ENCODE measurements at places on chromosomes 4 and X. TPM values are rescaled to one million over a fixed set of nuclear protein-coding genes. Genes with fewer than 3 reads are reported as not detected.

DNA sequence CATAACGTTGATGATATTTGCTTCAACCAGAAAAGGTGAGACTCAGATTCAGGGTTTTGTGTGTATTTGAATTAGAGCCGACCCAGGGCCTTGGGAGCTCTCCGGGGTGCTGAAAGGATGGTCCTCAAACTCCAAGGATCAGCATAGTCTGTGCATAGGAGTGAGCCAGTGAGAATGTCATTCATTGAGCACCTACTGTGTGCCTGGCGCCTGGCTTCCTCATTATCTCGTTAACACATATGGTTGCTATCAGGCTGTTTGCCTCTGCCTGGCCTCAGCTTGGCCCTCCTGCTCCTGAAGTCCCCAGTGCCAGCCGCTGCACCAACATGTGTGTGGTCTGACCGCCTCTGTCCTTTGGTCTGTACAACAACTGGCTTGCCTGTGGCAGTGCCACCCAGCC is 25.1 kb upstream of the JAKMIP1 start:
- DNase-seq: no peak

- DNase-seq: no peak
Observed at GRCh38 chr4:143383005-143383574, 46.4 kb downstream of the GAB1 start.

DNA sequence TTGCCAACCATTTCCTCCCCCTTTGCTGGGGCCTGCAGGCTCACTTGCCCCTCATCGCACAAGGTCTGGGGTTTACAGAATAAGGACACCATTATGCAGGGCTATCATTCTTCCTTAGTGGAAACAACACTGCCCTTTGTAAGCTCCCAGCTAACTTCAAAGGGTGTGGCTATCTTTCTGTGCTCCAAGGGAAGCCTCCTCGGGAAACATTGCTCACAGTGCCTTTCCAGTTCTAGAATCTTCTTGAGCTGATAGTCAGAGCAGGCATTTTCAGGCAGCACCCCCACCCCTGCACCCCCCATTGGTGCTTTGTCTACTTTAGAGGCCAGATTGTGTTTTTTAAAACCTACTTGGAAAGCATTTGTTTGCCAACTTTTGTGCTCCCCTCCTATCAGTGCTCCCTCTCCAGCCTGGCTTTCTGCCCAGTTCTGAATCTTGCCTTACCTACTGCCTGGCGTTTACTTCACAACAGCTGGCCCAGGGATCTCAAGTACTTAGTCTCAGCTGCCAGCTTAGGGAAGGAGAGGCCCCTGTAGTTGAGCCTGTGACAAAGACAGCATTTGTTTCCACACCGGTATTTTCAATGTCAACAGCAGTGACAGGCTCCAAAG is 53.5 kb downstream of the PLAC1 start:
- DNase-seq: peak; percentile 27

- no peak for DNase-seq
Observed at GRCh38 chr4:53563824-53564223, 27.5 kb downstream of the LNX1 start.

The CTAG1B gene
- not detected for total RNA-seq

The ASMT gene
- total RNA-seq: not detected

The KLKB1 gene
- total RNA-seq: 1.6 TPM

Data from right cardiac atrium (tissue), 5 donors.